Activated naive CD4-positive, alpha-beta T cell (primary cell): ENCODE measurements at places on chromosomes 7 and 10.

- DNase-seq, result no peak
Measured at GRCh38 chr7:104886651-104887050, 127.4 kb upstream of the KMT2E start.

DNA sequence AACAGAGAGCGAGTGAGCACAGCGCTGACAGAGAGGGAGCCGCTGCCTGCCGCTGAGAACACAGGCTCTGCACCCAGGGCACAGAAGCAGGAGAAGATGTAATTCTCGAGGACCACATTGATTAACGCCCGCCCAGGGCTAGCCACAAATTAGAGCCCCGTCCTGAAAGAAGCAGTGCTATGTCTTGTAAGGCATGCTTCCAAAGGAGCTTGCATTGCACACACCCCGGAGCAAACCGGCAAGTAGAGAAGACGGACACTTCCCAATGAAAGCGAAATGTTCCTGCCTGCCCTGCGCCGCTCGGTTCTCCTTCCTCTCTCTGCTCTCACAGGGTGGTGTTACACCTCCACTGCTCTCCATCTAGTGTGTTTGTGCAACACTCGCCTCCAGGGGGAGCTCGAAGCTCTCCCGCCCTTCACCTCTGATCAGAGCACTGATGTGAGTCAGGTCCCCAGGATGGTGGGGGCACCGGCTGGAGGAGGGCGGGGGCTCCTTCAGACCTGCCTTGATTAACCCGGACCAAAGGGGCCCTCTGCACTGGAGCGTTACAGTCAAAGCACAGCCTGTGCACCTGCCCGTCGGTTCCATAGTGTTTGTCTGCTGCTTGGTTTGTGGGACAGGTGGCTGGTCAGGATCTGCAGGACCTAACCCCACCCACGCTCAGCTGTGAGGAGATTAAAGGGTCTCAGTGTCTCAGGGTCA, 316.5 kb downstream of the ADARB2 start:
- DNase-seq, result peak; percentile 36

DNA sequence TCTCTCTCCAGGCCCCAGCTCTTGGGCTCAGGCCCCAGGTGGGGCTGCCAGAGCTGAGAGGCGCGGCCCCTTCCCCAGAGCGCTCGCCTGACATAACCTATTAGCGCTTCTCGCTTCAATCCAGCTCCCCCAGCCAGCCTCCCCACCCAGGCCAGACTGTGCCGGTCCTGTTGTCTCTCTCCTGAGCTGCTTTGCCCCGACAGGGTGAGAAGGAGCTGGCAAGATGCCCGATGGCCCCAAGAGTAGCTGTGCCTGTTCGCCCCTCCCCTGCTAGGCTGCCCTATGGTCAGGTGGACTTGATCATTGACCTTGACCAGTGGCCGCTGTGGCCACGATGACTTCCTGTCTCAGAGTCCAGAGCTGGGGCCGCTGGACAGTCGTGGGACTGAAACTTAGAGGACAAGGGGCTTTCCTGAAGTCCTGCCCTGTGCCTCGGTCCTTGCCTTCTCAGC, 9.1 kb downstream of the TMEM270 start:
- DNase-seq, result no peak

- no peak for DNase-seq
Measured at GRCh38 chr7:123024989-123025758, 29.7 kb upstream of the TAS2R16 start.

DNA sequence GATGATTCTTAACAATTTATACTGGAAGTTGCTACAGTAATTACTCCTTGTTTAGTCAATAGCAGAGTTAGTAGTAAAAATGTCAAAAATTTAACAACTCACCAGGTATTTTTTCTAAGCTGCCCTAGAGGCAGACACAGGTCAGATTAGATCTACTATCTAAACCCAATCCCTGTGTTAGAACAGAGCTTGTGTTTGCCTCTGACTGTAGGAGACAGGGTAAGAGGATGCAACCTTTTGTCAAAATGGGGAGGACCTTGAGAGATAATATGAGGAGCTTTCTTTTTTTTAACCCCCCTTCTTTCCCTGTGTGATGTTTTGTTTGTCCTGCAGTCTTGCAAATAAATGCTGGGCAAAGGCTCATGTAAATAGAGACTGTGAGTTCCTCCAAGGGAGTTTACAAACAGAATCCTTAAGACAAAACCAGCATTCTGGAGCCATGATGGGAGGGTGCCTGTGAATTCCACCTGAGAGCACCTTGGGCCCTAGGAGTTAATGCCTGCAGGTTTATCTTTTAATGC, 353.1 kb downstream of the GATA3 start:
- DNase-seq, result no peak

- DNase-seq, result no peak
Measured at GRCh38 chr10:101968940-101969321, 87.0 kb downstream of the ARMH3 start.

GRCh38 chr7:99573257-99573656, 14.8 kb downstream of the ZNF655 start:
- no peak for DNase-seq

- DNase-seq, result no peak
Measured at GRCh38 chr7:153193144-153193595, 433.6 kb downstream of the ACTR3B start.

- no peak for DNase-seq
Measured at GRCh38 chr7:83562289-83562688, 86.7 kb downstream of the SEMA3E start.

GRCh38 chr10:110399106-110399964, 94.6 kb upstream of the SMNDC1 start:
- no peak for DNase-seq

- DNase-seq, result no peak
Measured at GRCh38 chr10:88439932-88440331, 143.2 kb downstream of the RNLS start.

GRCh38 chr10:129544205-129545202, 77.5 kb downstream of the MGMT start:
- DNase-seq, result no peak

- DNase-seq, result no peak
Measured at GRCh38 chr10:35396560-35397434, 60.5 kb downstream of the CCNY start.

DNA sequence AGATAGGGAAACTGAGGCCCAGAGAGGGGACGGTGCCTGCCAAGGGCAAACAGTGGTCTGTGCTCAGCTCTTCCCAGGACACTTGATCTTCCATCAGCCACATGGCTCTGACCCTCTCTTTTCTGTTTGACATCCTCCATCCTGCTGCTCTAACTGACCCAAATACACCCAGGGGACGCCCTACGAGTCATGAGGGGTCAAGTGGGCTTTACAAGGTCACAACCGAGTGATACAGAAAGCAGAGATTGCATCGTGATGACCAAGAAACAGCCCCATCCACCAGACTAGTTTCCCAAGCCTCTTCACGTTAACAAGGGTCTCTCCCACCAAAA, 131.2 kb upstream of the UNC5B start:
- DNase-seq, result no peak

GRCh38 chr10:129274748-129275474, 192.1 kb upstream of the MGMT start:
- DNase-seq, result no peak

DNA sequence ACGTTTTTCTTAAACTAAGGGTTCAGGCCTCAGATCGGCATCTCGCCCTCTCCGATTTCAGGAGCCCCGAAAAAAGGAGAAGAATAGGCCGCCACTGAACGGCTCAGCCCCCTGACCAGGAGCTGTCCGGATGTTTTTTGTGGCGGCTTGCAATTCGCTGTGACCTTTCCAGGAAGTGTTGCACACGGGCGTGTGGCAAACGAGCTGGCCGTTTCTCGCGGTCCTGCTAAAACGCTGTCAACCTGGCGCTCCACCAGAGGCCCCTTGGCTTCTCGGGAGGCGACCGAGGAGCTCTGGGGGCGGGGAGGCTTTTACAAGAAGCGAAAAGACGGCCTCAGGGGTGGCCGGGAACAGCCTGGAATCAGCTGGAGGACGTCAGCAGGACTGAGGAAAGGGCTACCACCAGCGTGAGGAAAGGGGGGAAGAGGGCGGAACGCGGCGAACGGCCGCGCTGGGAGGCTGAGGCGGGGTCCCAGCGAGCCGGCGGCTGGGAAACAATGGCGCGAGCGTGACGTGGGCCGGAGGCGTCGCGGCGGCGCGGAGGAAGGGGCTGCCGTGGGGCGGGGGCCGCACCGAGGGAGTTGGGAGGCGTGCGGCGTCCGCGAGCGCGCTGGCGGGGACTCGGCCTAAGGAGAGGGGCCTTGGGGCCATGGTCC, 493 bp downstream of the NT5C2 start:
- peak; percentile 69 for DNase-seq

GRCh38 chr7:139937715-139938114, 108.7 kb downstream of the TBXAS1 start:
- DNase-seq, result no peak
